CD14-positive monocyte (primary cell): ENCODE measurements at places on chromosomes 5 and 9.

- H3K4me1 ChIP-seq, result no peaks in the 10 kb centered on the region
- no peak overlapping the region for H3K27ac ChIP-seq
- no peak for DNase-seq
- H3K27me3 ChIP-seq, result no peaks in the 10 kb centered on the region
- no peaks in the 10 kb centered on the region for H3K36me3 ChIP-seq
These were observed 356.7 kb downstream of the ARRDC3 start for GRCh38 chr5:91026466-91026865.

DNA sequence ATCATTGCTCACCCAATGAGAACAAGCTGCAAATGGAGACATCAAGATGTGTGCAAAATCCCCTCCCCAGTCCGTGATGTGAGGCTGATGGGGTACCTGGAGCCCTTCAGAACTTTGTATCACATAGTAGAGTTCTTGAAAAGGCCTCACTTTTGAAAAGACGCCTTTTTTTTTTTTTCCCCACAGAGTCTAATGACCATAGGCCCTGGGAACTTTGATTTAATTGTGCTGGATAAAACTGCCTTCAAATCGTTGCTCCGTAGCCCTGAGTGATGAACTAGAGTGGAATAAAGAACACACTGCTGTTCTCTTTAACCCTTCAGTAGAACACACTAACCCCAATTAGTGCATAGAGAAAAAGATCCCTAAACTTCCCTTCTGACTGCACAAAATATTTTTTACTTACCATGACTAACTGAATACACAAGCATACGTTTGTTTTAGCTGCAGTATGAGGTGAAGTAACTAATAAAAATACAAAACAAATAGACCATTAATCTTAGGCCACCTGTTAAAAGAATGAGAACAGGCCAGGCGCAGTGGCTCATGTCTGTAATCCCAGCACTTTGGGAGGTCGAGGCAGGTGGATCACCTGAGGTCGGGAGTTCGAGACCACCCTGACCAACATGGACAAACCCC lies 15.1 kb downstream of the PSAT1 start:
- H3K4me1 ChIP-seq, result peaks cover 5% of the 10 kb centered on the region
- no peak overlapping the region for H3K4me3 ChIP-seq
- no peak overlapping the region for H3K27ac ChIP-seq
- no peaks in the 10 kb centered on the region for H3K36me3 ChIP-seq
- no peak for DNase-seq

GRCh38 chr5:61734966-61735365 lies 402.9 kb downstream of the ZSWIM6 start:
- no peak for DNase-seq
- no peaks in the 10 kb centered on the region for H3K4me1 ChIP-seq
- no peak overlapping the region for H3K4me3 ChIP-seq
- no peaks in the 10 kb centered on the region for H3K36me3 ChIP-seq
- no peak overlapping the region for H3K27ac ChIP-seq

GRCh38 chr9:88006511-88007290 lies 32.4 kb upstream of the CDK20 start:
- H3K27ac ChIP-seq, result no peak overlapping the region
- H3K36me3 ChIP-seq, result no peaks in the 10 kb centered on the region
- H3K27me3 ChIP-seq, result peaks cover 14% of the 10 kb centered on the region
- H3K4me3 ChIP-seq, result no peak overlapping the region

DNA sequence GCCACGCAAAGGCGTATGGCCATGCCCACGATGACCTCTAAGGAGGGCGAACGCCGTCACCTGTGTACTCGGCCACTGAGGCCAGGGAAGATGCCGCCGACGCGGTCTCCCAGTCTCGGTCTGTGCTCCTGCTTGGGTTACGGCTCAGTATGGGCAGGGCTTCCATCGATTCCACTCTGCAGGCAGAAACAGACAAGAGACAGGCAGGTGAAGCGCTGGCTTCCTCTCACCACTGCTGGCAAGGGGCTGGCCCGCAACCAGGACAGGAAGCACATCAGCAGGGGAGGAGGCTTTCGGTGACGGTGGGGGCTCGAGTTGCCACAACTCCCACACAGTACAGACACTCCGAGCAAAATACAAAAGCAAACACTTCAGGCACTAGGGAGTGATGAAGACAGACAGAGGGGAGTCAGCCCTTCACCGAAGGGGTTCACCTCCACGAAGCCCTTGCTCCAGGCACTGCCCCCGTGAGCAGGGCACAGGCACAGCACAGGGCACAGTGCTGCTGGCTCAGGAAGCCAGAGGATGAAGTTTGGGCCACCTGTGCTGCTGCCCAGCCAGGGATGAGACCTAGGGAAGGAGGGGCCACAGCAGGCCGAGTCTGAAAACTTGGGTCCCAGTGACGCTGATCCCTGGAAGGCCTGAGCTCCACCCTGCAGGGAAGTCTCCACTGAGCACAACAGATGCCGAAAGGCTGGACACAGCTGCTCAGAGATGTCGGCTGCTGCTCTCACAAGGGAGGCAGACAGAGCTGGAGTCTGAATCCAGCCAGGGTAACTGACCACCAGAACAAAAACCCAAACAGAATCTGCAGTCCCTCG lies 91.3 kb downstream of the CAMSAP1 start:
- peaks cover 91% of the 10 kb centered on the region for H3K36me3 ChIP-seq
- H3K4me3 ChIP-seq, result no peak overlapping the region
- DNase-seq, result no peak
- no peaks in the 10 kb centered on the region for H3K27me3 ChIP-seq
- no peaks in the 10 kb centered on the region for H3K4me1 ChIP-seq
- H3K27ac ChIP-seq, result no peak overlapping the region

DNA sequence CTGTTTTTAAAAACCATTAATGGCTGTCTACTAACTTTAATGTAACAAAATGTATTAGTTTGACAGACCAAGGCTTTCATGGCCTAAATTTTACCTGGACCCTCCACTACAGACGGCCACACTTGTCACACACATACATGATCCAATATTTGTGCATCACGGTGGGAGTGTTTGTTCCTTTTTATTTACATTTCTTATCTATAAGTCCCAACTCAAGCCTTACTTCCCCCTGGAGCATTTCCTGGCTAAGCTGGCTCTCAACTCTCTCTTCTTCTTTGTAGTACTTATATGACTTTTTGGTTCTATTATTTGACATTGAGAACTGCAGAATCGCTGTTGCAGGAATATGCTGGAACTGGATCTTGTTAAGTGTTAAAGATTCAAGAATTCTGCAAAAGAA lies 534.4 kb downstream of the RAB3C start:
- H3K4me1 ChIP-seq, result no peaks in the 10 kb centered on the region
- DNase-seq, result no peak
- no peak overlapping the region for H3K4me3 ChIP-seq
- H3K36me3 ChIP-seq, result no peaks in the 10 kb centered on the region
- no peak overlapping the region for H3K27ac ChIP-seq
- H3K27me3 ChIP-seq, result no peaks in the 10 kb centered on the region
